ENCODE measurements at places on chromosomes 1 and 21.

DNA sequence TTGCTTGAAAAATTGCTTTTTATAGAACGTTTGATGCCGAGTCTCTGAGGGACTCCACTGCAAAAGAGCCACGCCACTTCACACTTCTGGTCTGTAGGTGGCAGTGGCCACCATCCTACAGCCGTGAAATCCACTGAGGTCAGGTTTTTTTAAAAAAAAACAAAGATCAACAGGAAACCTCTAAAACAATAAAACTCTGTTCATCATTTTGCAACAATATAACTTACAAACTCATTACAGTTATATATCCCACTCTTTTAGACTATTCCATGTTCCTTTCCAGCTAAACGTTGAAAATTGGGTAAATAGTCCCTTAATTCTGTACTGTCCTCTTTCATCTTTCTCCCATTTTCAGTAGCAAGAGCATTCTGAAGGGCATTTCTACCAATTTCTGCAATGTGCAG is 64.6 kb upstream of the FMN2 start:
- DNase-seq = no peak

DNA sequence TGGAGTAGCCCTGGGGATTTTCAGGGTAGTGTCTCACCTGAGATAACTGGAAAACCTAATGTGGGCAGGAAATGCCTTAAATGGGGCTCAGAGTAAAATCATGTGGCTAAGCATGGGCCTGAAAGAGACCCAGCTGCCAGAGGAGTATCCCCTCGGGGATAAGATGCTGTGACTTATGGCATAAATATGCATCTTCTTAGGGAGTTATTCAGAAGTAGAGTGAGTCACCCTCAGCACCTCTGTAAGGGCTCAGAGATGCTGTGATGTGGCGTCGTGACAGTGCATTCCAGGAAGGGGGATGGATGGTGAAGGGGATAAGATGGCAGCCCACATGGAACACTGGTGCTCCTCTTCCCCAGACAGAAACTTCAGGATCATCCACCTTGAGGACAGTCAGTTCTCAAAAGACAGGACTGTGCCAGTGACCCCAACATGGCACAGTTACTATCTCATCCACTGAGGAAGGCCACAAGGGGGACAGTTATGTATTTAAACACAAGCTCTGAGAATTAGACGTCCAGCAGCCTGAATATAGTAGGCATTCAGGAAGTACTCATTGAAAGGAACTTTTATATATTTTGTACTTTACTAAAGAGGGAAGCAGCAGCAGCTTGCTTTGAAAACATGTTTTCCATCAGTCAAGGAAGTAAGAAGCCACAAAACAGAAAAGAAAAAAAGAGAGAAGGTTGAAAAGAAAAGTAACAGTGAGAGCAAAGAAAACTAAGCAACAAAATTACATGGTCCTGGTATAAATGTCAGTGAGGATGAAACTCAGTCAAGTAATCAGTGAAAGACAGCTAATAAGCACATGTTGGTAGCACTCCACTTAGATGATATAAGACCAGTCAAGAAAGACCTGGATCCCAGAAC is 8.3 kb downstream of the IL24 start:
- DNase-seq = no peak

- no peak for DNase-seq
Observed at GRCh38 chr1:234517110-234517802, 38.3 kb upstream of the TARBP1 start.

DNA sequence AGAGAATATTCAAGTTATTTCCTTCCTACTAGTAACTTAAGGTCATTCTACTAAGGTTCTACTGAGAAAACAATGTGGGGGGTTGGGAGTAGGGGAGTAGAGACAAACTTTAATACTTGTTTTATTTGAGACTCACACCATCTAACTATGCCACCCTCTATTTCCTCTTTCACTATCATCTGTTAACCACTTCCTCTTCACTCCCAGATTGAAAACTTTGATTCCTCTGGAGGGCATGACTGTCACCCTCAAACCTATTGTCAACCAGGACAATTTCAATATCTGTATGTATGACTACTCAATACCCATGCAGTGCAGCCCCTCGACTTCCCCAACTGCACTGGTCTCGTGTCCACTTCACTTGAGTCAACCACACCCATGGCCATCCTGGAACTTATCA is 165.6 kb upstream of the POGK start:
- DNase-seq = no peak

DNA sequence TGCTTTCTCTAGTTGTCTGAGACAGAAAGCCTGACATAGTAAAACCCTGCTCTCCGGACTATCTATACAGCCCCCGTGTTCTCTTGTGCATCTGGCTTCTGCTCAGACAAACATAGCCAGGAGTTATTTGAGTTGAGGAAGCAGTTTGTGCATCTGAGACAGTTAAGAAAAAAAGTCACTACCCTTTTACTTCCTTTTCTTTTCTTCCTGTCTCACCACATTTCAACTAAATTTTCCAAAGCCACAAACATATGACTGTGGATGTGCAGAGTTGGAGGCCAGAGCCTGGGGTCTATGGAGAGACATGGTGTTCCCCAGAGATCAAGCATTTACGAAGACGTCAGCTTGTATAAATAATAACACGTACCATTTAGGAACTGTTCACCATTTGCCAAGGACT is 158.5 kb upstream of the FGGY start:
- peak; percentile 79 for DNase-seq

DNA sequence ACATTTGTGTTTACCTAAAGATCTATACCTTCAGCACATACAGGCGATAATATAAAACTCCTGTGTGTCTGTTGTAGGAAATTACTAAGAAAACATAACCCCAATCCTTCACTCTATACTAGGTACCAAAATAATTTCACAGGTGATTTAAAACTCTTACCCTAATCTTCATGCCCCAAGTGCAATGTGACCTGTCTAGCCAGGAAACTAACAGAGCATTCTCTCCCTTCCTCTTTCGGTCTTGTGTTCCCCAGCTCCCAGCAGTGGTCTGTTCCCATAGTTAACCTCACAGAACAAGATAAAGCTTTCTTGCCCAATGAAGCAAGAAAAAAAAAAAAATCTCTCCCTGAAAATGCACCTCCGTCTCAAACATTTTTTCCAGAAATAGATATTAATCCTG is 493.5 kb downstream of the DPYD start:
- DNase-seq = no peak

GRCh38 chr1:231053493-231054162 is 13.6 kb upstream of the FAM89A start:
- DNase-seq = peak; percentile 68

GRCh38 chr1:147072482-147073432 is 99.5 kb downstream of the PRKAB2 start:
- DNase-seq = no peak

DNA sequence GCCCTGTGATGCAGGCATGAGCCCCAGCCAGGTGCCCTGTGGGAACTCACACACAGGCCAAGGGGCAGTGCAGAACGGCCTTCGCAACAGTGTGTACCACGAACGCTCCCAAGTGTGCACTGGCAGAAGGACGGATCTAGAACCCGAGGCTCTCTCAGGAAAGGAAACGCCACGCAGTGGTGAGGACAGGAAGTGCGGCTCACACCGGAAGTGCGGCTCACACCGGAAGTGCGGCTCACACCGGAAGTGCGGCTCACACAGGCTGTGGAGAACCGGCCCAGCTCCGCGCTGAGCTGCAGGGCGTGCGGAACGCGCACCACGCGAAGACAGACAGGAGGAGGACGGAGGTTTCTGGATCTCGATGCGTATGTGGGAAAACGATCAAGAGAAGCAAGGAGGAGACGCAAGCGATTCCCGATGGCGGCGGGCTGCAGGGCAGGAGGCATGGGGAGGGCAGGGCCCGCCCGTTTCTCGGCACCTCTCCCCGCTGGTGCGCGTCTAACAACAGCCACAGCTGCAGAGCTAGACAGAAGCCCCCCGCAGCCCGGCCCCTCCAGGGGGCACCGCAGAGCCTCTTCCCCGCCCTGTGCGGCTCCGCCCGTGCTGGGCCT is 35.9 kb upstream of the TMEM52 start:
- no peak for DNase-seq

DNA sequence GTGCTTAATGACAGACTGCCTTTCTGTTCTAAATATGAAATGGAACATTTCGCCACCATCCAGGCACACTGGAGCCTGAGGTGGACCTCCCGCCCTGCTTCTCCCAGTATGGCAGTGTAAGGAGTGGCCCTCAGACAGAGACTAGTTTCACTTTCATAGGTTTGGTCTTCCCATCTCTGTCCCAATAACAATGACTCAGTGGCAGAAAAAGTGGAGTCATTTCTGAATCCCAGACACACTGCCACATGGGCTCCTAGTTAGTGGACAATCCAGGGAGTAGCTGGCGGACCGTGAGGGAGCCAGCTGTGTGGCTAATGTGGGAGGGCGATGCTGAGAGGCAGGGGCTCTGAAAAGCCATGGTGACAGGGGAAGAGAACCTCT is 95.6 kb upstream of the TSPAN2 start:
- no peak for DNase-seq

DNA sequence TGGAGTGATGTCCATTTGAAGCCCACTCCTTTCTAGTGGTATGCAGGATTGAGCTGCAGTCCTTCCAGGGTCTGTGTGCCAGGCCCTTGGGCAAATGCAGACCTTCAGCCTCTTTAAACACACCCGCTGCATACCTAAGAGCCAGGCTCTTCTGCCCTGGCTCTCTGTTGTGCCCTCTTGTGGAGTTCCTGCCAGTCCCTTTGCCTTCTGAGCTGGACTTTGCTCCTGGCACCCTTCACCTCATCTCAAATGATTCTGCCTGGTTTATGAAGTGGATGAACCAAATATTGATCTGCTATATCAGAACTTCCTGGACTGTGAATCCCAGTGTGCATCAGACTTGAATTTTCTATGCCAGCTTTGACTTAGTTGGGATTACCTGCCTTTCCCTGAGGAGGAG is 158.8 kb downstream of the URB2 start:
- DNase-seq = no peak

- peak; percentile 39 for DNase-seq
Observed at GRCh38 chr21:44911384-44912157, 9.1 kb downstream of the ITGB2 start.

DNA sequence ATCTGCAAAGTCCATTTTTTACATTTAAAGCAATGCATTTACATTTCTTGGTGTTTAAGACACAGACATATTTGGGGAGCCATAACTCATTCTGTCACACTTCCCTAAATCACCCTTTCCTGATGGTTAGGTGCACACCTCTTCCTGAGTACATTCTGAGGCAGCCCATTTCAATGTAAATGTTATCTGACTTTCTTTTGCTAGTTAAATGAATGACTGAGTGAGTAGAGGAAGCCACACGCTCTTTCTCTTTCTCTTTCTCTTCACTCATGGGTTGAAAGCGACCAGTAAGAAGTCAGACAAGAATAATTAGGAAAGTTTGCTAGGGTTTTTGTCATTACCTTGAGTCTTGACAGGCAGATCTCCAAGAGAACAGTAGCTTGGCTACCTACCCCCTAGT is 143.1 kb downstream of the S1PR1 start:
- DNase-seq = peak; percentile 76

DNA sequence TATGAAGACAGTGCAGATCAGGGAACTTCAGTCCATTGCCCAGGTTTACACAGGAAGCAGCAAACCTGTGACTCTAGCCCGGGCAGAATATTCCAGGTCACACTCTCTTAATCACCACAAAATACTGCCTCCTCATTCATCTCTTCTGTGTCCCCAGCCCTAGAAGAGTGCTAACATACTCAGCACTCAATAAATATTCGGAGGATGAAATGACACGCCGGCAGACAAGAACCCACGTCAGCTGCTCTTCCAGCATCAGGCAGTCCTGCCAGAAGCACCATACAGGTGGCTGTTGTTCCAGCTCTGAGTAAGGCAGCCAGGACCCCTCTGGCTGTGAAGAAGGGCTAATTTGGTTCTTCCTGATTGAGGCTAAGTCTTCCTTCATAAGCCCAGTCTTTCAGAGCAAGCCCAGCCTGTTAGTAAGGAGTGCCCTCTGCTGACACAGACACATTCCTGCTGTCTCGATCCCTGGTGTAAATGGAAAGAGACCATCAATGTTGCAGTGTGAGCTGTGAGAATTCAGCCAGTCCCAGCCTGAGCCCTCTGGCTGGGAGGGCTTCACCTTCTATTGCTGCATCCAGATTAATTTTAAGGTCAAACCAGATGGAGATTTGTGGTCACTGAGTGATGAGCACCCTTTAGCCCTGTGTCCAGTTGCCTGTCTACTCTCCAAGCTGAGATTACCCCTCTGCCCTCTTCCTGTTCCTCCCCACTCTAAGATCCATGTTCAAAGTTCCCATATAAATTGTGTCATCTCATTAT is 45.0 kb upstream of the KIRREL1 start:
- peak; percentile 26 for DNase-seq

DNA sequence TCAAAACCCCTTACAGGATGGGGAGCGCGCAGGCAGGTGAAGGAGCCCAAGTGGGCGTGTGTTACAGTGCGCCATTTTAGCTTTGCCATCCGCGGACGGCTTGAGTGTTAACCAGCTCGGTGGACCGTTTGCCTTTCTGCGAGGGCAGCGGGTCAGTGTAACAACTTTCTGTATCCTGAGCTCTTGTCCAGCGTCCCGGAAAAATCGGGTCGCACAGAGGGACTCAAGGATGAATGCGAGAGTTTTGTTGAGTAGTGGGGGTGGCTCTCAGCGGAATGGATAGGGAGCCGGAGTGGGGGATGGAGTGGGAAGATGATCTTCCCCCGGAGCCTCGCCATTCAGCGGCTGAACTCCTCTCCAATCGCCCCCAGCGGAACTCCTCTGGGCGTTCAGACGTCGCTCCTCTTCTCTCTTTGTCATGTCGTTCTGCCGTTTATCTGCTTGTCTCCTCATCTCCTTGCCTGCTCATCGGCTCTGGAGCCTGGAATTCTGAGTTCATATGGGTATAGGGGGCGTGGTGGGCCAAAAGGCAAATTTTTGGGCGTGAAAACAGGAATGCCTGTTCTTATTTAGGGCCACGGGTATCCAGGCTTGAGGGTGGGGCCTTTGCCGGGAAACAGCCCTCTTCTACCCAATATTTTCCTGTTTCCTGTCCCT is 295.4 kb downstream of the CTH start:
- no peak for DNase-seq

DNA sequence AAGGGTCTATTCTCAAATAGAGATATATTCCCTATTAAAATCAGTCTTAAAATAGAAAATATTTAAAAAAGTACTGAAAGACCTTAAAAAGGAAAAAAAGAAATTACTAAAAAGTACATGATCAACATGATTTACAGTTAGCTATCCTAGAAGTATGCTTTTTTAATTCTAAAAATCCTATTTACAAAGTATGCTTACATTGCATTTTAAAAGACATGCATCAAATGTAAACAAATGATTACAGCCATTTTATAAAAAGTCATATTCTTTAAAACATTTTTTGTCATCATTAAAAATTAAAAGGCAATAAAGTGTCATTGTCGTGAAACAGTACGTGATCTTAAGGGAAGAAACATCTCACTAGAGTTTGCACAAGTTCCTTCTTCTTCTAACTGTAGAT is 7.9 kb upstream of the C1orf52 start:
- no peak for DNase-seq

GRCh38 chr1:220124542-220124941 is 30.6 kb downstream of the IARS2 start:
- no peak for DNase-seq

DNA sequence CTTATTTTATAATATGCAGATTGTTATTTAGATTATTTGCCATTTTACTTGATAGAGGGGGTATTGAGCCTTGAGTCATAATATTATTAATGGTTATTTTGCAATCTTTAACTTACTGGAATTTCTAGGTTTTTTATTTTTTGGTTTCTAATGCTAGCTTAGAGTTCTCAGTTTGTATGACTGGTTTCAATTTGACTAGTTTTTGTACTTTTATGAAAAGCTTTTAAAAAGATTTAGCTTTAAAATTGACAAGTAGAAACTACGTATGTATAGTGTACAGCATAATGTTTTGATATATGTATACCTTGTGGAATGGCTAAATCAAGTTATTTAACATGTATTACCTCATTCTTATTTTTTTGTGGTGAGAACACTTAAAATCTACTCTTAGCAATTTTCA is 41.5 kb downstream of the CEP350 start:
- no peak for DNase-seq

Measured in bone marrow (tissue), 2 donors.